ENCODE measurements at places on chromosomes 3 and 15.

DNA sequence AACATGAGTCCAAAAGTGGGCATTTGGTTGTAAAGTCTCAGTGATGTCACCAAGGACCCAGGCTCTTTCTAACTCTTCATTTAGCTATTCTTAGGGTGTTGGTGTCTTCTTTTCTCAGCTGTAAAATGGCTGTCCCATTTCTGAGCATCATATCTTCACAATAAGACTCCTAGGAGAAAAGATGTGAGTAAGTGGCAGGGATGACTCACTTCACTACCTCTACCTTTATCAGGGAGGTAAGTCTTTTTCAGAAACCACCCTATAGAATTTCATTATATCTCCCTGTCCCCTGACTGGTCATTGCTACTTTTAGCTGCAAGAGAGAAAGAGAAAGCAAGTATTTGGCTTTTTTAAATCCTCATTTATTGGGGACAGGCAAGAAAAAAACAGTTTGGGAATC is 300.2 kb upstream of the RBMS3 start:
- DNase-seq = no peak

- DNase-seq = no peak
Measured at GRCh38 chr3:56308471-56308870, 159.8 kb downstream of the ERC2 start.

DNA sequence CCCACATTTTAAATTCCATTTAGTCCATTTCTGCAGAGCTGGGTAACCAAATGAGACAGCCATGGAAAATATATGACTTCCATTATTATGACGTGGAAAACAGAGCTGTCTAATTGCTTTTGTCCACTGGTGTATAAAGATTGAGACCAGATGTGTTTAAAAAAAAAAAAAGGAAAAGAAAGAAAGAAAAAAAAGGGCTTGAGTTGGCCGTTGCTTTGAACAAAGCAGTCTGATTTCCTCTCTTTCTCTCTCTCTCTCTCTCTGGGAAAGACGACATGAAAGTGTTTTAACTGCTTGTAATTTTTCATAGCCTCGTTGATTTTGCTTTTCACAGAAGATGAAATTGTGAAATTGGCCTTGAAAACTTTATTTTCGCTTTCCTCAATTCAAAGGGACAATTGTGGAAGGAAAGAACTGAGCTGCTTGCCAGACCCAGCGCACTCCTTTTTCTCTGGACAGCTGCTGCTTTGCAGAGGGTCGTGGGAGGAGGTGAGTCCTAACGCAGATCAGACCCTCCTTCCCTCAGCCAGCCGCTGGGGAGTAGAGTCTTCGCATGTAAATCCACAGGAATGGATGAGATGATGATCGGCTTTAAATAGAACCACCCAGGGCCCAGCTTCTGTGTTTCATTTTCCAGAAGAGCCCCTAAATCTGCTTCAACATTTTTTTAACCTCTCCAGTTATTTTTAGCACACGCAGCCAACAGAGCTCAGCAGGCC is 42.8 kb upstream of the UBE2E1 start:
- no peak for DNase-seq

DNA sequence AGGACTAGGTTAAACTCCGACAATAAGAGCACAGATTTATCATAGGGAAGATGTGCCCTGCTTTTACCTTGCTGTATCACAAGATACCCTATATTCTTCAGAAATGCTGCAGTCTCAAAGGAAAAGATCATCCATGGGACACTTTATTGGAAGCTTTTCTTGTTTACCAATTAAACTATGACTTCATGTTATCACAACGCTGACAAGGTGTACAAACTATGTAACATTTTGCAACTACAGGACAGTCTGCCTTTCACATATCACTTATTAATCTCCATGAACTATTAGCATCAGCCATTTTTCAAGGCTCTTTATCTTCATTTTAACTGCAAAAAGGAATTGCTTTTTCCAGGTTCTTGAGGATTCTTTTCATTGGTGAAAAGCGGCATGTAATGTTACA is 34.0 kb downstream of the CBLB start:
- DNase-seq = no peak

- no peak for DNase-seq
Measured at GRCh38 chr3:152197451-152197850, 71.3 kb upstream of the MBNL1 start.

- no peak for DNase-seq
Measured at GRCh38 chr3:40913641-40914040, 285.7 kb upstream of the CTNNB1 start.

DNA sequence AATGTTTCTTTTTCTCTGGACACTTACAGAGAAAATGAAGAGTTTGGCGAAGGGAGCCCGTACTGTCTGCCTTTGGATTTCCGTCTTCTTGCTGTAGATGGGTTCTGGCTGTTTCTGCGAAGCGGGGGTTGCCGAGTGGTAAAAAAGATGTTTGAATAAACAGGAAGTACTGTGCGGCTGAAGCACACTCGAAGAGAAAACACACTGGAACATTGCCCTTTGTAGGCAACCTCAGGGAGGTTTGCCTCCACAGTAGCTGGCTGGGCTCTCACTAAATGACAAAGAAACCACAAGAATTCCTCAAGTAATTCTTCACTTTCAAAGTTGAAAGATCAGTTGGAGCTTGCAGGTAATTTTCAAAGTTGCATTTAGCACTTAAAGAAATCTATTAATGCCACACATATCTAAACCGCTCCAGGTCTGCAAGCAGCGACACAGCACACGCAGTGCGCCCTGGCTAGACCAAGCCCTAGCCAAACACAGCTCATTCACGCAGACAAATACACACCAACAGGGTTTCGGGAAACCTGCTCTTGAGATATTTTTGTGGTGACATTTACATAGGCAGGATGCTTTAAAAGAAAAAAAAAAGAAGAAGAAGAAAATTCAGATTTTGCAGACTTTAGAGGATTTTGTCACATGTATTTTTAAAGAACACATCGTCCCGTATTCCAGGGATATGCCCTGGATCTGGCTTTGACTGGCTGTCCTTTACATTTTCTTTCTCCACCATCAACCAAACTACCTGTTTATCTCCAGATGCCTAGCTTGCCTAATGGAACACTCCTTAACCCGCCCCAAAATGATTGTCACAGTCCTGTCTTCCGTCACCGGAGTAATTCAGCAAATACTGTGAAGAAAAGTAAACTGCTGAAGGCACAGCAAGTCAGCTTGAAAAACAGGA is 452.8 kb downstream of the FOXP1 start:
- peak; percentile 55 for DNase-seq

GRCh38 chr3:193788189-193788991 is 195.4 kb downstream of the OPA1 start:
- no peak for DNase-seq

GRCh38 chr15:94168250-94168649 is 63.1 kb upstream of the MCTP2 start:
- DNase-seq = no peak

- DNase-seq = no peak
Measured at GRCh38 chr15:100334456-100334855, 7.3 kb downstream of the ADAMTS17 start.

DNA sequence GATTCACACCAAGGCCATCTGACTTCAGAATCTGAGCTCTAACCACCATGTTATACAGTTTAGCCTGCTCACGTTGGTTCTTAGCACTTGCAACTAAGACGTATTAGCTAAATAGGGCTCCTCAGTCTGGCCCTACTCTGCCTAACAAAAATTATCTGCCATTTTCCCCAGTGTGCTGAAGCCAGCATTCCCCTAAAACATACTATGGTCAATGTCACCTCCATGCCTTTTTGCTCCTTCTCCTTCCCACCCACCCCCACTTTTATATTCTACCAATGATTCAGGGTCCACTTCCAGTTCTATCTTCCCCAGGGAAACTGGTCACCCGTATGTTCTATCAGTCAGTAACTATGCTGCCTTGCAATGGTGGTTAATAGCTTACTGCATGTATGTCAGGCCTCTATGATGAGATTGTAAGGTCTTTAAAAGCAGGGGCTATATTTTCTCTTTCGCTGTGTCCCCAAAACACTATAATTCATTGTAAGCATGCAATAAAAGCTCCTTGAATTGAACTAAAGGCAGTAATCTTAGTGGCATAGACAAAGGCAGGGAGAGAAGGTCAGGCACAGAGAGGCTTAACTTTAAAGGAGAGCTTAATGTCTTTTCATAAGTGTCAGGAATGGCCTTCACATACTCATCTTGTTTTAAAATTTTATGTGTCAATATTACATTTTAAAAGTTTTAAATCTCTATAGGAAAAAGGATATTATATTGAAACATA is 23.3 kb downstream of the POPDC2 start:
- no peak for DNase-seq

- no peak for DNase-seq
Measured at GRCh38 chr15:45794304-45794703, 159.5 kb downstream of the SQOR start.

- no peak for DNase-seq
Measured at GRCh38 chr15:52113708-52114107, 1.1 kb upstream of the BCL2L10 start.

DNA sequence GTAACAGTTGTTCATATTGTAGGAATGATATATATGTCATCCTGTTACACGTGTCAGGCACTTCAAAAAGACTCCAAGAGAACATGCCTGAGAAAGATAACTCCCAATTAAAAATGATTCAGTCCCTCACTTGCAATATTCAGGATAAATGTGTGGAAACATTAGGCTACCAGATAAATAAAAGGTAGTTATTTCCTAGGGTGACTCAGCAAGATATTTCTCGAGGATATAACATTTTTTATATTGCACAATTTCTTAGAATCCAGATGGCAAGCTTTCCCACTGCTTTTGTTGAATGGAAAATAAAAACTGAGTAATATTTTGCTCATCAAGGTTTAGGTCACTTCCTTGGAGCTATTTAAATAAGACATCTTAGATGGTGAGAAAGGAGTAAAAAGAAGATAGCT is 181.4 kb downstream of the GAP43 start:
- no peak for DNase-seq

GRCh38 chr15:64396789-64397188 is 9.2 kb downstream of the TRIP4 start:
- DNase-seq = no peak

DNA sequence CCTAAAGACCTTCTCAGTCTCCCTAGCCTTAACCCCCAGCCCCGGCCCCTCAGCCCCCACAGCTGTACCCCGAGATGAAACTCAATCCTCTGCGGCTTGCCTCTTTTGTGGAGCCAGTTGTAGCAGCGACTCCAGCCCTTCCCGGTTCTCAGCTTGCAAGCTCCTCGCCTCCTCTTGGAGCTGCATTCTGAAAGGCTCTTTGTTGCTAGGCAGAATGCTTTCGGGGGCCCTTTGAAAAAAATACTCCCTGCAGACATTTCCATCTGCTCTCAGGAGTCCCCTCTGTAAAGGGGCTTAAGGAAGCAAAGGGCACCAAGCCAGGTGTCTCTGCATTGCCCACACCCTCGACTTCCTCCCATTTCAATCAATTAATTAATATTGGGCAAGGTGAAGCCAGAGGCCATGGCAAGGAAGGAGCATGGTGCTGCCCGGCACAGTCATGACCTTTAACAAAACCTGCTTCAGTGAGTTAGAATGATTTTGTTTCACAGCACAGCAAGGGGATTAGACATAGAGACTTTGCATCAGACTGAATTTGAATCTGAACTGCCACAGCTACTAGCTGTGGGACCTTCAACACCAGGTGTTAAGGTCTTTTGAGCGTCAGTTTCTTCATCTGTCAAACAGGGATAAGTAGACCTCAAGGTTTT is 65.5 kb downstream of the SRGAP3 start:
- no peak for DNase-seq

DNA sequence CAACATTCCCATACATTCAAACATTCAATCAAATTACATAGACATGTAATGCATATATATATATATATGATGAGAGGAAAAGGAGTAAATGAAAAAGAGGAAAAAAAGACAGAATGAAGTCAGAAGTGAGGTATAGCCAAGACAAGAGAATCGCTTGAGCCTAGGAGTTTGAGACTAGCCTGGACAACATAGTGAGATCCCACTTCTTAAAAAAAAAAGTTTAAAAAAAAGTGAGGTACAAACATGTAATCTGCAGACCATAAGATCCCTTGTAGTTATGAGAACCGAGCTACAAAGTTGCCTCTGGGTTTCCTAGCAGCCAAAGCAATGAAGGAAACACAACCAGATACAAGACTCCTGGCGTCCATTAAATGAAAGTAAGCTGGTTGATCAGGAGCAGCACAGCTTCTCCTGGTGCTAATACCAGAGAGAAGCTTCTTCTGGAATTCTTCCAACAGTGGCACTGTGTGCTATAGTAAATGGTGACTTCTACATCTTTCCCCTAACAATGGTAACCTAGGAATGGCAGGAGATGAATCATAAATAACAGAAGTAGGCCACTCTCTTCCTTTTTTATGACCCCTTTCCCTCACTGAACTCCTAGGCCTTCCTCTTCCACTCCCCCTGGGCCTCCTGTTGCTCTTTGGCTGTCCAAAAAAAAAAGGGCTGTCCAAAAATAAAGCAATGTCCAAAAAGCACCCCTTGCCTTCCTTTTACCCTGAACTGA is 3.5 kb downstream of the KCNMB3 start:
- no peak for DNase-seq

DNA sequence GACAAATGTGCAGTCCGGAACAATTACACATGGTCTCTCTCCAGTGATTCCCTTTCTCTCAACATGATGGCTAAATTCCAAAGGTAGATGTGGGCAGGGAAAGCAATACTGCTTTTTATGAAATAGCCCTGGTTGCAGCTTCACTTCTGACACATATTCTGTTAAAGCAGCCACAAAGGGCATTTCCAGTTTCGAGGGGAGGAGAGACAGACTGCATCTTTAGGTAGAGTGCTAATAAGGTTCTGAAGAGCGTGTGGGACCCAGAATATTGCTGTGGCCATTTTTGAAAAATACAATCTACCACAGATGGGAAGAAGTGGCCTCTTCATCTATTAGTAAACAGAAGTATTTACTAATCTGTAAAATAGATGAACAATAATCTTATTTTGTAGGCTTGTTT is 139.3 kb upstream of the PEX5L start:
- DNase-seq = no peak

DNA sequence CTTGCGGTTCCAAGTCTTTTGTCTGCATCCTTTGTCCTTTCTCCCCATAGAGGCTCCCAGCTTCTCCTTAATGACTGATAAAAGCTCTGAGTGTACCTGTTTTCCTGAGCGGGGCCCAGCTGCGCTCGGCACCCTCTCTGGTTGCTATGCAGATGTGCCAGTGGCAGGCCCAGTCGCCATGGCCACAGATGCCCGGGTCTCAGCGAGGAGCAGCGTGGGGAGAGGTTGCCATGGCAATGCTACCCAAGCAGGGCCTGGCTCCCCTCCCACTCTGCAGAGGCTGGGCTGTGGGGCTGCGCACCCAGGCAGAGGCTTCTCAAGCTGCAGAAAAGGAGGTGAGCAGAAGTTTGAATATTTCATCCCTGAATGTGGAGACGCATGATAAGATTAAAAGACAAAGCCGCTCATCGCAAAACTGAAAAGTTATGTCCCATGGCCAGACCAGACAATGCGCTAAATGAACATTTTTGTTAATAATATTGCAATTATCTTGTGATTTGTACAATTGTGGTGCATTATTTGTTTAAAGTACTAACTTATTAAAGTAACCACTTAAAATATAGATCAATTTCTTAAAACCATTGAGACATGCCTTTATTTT is 66.1 kb downstream of the TPRA1 start:
- DNase-seq = no peak

GRCh38 chr3:122646146-122646988 is 34.3 kb upstream of the PARP14 start:
- no peak for DNase-seq

GRCh38 chr15:53522991-53523390 is 236.5 kb downstream of the WDR72 start:
- DNase-seq = no peak
